Activated naive CD4-positive, alpha-beta T cell (primary cell): ENCODE measurements at places on chromosomes 4 and X.

GRCh38 chr4:87523307-87523706 is 5.9 kb downstream of the SPARCL1 start:
- DNase-seq, result no peak

- DNase-seq, result no peak
These were observed 51.8 kb downstream of the MAP7D3 start for GRCh38 chrX:136199365-136199764.

DNA sequence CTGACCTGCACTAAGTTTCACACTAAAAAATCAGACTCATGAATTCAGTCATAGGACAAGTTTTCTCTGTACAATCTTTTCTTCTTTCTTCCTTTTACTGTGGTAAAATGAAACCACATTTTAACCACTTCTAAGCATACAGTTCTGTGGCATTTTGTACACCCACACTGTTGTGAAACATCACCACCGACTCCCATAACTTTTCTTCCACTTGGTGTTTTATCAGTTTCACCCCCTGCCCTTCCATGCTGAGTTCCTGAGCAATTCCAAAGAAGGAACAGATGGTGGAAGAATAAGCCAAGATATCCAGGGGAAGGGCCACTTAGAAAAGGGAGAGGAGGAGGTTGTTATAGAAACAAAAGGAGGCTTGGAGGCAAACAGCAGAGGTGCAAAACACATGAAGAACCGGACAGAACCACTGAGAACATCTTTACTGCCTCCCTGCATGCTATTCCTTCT is 22.6 kb downstream of the SLC25A4 start:
- no peak for DNase-seq

- peak; percentile 67 for DNase-seq
These were observed 5.6 kb downstream of the FLNA start for GRCh38 chrX:154368630-154369448.

DNA sequence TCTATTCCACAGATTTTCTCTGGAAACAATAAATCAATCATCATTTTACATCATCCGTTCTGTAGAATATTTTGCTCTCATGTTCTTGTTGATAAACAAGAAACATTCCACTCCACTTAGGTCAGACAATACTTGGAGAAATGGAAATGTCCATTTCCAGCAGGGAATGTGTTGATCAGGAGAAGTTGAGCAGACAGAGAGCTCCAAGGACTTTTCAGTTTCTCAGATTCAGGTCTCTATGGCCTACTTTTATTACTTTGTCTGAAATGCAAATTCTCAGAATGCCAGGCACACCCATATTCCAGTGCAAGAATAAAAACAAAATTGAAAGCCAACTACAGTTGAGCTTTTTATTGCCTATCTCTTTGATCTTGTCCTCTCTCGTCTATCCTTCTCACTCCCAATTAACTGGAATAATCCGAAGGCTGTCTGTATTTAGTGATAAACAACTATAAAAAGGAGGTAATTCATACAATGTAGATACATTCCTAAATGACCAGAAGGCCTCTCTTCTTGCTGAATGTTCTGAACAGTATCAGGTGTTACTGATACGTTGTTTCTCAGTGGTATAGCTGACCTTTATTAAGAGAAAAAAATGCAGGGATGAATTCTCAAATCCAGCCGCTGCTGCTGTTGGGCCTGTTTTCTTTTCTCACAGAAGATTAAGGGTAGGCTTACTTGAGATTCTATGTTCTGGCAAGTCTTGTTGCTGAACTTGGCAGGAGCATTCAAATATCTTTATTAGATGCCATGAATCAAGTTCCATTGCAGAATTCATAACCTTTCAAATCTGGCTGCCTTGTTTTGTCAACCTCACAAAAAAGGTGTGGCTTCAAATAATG is 72.1 kb downstream of the HPGD start:
- no peak for DNase-seq
